ENCODE measurements at places on chromosomes 6 and 20.

GRCh38 chr6:14591998-14592397, 474.4 kb downstream of the CD83 start:
- DNase-seq = no peak

DNA sequence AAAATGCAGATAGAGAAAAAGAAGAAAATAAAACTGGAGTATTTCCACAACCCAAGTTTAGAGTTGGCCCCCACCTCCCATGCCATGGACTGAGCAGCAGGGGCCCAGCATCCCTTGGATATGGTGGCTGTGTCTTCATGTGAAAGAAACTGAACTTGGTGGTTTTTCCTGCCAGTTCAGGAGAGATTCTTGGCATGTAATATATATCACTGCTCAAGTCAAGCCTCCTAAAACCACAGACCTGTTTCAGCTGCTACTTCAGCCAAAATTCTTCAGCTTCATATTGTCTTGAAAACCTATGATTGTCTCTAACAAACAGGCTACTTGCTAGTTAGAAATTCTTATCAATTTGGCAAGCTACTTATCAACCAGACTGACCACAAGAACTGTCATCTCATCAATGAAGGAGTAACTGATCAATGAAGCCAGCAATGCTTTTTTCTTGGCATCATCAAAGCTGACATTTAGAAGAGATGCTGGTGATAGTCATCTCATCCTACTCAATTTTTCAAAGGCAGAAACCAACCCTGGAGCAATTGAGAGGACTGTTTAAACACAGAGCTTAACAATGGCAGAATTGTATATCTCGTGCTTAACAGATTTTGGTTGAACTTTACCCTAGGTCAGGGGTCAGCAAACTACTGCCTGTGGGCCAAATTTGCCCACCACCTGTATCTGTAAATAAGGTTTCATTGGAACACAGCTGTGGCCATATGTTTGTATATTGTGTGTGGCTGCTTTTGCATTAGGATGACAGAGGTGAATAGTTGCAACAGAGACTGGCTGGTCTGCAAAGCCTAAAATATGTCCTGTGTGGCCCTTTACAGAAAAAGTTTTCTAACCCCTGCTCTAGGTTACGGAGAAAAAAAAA, 10.4 kb upstream of the NOL7 start:
- DNase-seq = no peak

GRCh38 chr6:145022199-145022796, 713.0 kb downstream of the EPM2A start:
- DNase-seq = no peak

DNA sequence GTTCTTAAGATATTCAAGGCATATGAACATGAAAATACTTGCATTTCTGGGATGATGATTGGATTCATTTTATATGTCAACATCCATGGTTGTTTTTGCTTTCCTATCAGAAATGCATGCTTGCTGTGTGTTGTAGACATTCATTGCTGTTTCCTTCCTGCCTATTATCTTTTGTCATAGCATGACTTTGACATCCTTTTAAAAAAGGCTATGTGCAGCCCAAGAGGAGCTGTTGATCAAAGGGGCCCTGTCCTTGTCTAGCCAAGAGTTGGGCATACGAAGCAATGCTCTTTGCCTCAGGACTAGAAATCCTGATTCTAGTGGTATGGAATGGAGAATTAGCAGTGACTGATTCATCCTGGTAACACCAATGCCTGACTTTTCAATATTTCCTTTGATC, 143.1 kb downstream of the RNF144B start:
- no peak for DNase-seq

GRCh38 chr20:32986331-32986966, 17.8 kb downstream of the SUN5 start:
- no peak for DNase-seq

GRCh38 chr6:132513831-132514545, 1.1 kb upstream of the STX7 start:
- DNase-seq = no peak

GRCh38 chr6:4802312-4802935, 26.2 kb downstream of the CDYL start:
- DNase-seq = no peak

DNA sequence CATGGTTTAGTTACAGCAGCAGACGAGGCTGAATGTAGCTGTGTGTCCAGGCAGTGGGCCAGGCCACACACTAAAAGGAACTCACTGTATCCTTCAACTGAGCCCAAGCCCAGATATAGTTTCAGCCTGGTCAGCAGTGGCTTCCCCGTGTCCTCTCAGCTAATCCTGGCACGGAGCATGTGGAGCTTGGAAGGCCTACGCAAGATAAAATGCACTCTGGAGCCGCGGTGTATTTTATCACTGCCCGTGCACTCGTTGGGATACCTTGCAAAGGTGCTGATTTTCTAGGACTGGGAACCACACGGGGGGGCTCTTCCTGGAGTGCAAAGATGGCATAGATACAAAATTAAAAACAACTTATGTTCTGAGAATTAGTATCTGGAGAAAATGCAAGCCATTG, 48.4 kb upstream of the IYD start:
- no peak for DNase-seq

Data from activated T-helper 9 cell treated with anti-CD3 and anti-CD28 coated beads, Interleukin-2, amount 50 U/mL, for 16 hours (primary cell).